Smooth muscle cell of the umbilical artery (primary cell): ENCODE measurements at places on chromosomes 2 and 18. TPM values are rescaled to one million over a fixed set of nuclear protein-coding genes. Genes with fewer than 3 reads are reported as not detected.

Gene PROM2
- total RNA-seq: 0.30 and 0.83 TPM in 2 replicates

Gene PDE1A
- 0.32 and 0.89 TPM in 2 replicates for total RNA-seq

Gene LINC00305
- total RNA-seq: not detected in 2 replicates

Gene ALLC
- not detected in 2 replicates for total RNA-seq

Gene LYPD6
- 7.8 and 8.6 TPM in 2 replicates for total RNA-seq

Gene NYAP2
- total RNA-seq: not detected in 2 replicates

Gene MALL
- total RNA-seq: 0.30 and 1.2 TPM in 2 replicates

Gene CPO
- 0.30 TPM in 1 of 2 replicates, not detected in the other for total RNA-seq

Gene CYS1
- under 0.01 and 0.37 TPM in 2 replicates for total RNA-seq

Gene TGFA
- under 0.01 and 0.28 TPM in 2 replicates for total RNA-seq

Gene SULT1C2
- not detected in 2 replicates for total RNA-seq

Gene CDK15
- total RNA-seq: 6.3 and 8.6 TPM in 2 replicates

Gene ATAD2B
- total RNA-seq: 13.1 and 13.4 TPM in 2 replicates

Gene ICOS
- not detected in 2 replicates for total RNA-seq

Gene ESPNL
- 1.5 and 1.9 TPM in 2 replicates for total RNA-seq

Gene LIPG
- 8.9 and 15.0 TPM in 2 replicates for total RNA-seq

Gene RAD51AP2
- total RNA-seq: not detected in 2 replicates

Gene FBXO48
- total RNA-seq: 0.30 and 0.37 TPM in 2 replicates

Gene UGT1A6
- total RNA-seq: not detected in 2 replicates

Gene SMYD5
- total RNA-seq: 14.0 and 26.5 TPM in 2 replicates

Gene SIX2
- total RNA-seq: 0.05 TPM in 1 of 2 replicates, not detected in the other

Gene CCL20
- 0.92 and 3.0 TPM in 2 replicates for total RNA-seq

Gene SALL3
- total RNA-seq: not detected in 2 replicates

Gene BMP10
- total RNA-seq: not detected in 2 replicates

Gene ELOA2
- total RNA-seq: under 0.01 TPM in 1 of 2 replicates, not detected in the other
